ENCODE measurements at places on chromosomes 4 and X. TPM values are rescaled to one million over a fixed set of nuclear protein-coding genes. Genes with fewer than 3 reads are reported as not detected.

The PHF8 gene
- total RNA-seq = 38.9 TPM

- no peaks in the 10 kb centered on the region for H3K36me3 ChIP-seq
- no peak overlapping the region for H3K4me3 ChIP-seq
These were observed 36.9 kb downstream of the PAQR3 start for GRCh38 chr4:78902298-78902697.

The FRG2 gene
- not detected for total RNA-seq

GRCh38 chr4:82372517-82373485 is 990 bp downstream of the HNRNPD start:
- peak overlapping the region; percentile 92 for H3K27ac ChIP-seq

DNA sequence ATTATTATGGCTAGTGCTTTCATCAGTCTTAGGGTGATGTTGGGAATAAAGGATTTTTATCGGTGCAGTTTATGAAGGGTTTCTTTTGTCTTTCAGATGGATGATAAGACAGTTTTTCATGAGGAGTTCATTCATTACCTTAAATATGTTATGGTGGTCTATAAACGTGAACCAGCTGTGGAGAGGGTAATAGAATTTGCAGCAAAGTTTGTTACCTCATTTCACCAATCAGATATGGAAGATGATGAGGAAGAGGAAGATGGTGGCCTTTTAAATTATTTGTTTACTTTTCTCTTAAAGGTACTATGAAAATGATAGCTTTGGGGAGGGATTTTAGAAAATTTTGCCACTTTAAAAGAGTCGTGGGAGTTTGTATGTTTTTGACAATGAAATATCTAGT is 1.3 kb downstream of the NCAPG start:
- no peak for DNase-seq
- H3K4me1 ChIP-seq = peaks cover 2% of the 10 kb centered on the region
- peaks cover 39% of the 10 kb centered on the region for H3K36me3 ChIP-seq
- no peak overlapping the region for H3K27ac ChIP-seq

DNA sequence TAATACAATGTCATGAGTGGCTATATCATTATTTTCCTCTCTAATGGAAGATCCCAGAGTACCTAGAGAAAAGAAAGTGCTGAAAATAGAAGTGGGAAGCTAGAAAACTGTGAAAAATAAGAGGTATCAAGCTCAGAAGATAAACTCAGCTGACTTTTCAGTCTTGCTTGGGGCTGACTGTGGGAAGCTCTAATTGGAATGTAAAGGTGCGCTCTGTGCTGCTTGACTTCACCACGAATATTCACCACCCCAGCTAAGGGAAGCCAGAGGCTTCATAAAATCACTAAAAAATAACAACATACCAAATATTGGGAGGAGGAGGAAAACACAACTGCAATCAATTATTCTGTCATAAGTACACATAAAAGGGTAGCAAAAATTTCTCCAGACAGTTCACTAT is 25.1 kb downstream of the NDST3 start:
- no peaks in the 10 kb centered on the region for H3K4me1 ChIP-seq
- no peaks in the 10 kb centered on the region for H3K36me3 ChIP-seq
- H3K27ac ChIP-seq = no peak overlapping the region
- DNase-seq = no peak
- H3K27me3 ChIP-seq = no peaks in the 10 kb centered on the region

- DNase-seq = peak; percentile 88
- peaks cover 29% of the 10 kb centered on the region for H3K36me3 ChIP-seq
- no peak overlapping the region for H3K27ac ChIP-seq
- H3K4me1 ChIP-seq = no peaks in the 10 kb centered on the region
- peak overlapping the region; percentile 65 for H3K4me3 ChIP-seq
These were observed 5.9 kb downstream of the TIMM17B start for GRCh38 chrX:48891402-48892288.

GRCh38 chr4:141724646-141725045 is 88.3 kb downstream of the IL15 start:
- H3K4me1 ChIP-seq = no peaks in the 10 kb centered on the region
- H3K27me3 ChIP-seq = no peaks in the 10 kb centered on the region
- DNase-seq = no peak
- H3K36me3 ChIP-seq = no peaks in the 10 kb centered on the region
- H3K27ac ChIP-seq = no peak overlapping the region
